ENCODE measurements at places on chromosomes 4 and X.

GRCh38 chr4:107733431-107733925, 13.4 kb upstream of the PAPSS1 start:
- DNase-seq = no peak

DNA sequence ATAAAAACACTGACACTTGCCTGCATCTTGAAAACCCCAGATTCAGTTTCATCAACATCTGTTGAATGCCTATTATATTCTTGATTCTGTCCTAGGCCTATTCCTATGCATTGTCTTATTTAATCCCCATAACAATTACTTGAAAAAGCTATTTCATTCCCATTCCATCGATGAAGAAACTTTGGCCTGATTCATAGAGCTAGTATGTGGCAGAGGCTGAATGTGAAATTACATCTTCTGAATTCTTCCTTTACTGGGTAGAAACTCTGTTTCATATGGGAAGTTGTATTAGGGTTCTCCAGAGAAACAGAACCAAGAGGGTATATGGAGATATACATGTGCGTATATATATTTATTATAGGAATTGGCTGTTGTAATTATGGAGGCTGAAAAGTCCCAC, 35.0 kb upstream of the SLC4A4 start:
- no peak for DNase-seq

GRCh38 chr4:159117564-159117963, 14.7 kb downstream of the RAPGEF2 start:
- DNase-seq = no peak

DNA sequence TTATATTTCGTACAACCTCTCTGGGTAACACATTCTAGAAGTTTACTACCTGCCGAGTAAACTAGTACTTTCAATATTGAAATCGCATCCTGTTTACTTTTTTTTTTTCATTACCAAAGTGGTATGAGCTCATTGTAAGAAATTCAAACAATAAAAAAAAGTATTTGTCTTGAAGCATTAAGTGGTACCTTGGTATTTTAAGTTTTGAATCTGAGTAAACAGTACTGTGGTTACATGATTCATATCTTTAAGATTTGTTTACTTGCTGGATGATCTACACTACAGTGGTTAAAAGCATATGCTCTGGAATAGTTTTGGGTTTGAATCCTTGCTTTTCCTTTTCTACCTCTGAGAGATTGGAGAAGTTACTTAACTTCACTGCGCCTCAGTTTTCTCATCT, 3.8 kb upstream of the MMGT1 start:
- DNase-seq = no peak

DNA sequence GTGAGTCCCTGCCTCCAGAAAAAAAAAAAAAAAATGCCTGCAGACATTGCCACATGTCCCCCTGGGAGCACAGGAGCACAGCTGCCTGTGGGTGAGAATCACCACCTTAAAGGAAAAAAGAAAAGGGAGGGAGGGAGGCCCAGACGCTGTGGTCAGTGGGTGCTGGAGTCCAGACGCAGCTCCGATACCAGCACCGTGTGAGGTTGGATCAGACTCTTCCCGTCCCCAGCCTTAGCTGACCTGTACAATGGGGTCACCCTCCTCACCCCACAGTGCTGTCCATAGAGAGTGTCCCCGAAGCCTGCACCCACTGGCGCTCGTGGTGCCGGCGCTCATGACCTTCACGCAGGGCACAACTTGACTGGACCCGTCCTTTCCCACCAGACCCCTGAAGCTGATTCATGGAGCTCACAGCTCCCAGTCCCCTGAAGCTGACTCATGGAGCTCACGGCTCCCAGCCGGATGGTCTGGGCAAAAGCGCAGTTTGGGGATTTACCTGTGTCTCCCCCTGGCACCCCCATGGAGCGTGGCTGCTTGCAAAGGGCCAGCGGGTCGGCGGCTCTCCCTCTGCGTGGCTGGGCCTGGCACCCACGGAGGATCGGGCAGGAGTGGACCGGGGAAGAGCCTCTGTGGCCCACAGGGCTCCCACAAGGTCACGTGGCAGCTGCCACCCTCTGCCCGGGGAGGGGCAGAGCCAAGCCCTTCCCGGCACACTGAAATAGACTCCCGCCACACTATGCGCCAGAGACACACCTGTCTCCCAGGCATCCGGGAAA, 31.4 kb downstream of the ABLIM2 start:
- no peak for DNase-seq

- no peak for DNase-seq
Measured at GRCh38 chrX:89034679-89035078, 287.7 kb downstream of the CPXCR1 start.

GRCh38 chr4:2441393-2442174, 22.8 kb downstream of the CFAP99 start:
- peak; percentile 76 for DNase-seq

DNA sequence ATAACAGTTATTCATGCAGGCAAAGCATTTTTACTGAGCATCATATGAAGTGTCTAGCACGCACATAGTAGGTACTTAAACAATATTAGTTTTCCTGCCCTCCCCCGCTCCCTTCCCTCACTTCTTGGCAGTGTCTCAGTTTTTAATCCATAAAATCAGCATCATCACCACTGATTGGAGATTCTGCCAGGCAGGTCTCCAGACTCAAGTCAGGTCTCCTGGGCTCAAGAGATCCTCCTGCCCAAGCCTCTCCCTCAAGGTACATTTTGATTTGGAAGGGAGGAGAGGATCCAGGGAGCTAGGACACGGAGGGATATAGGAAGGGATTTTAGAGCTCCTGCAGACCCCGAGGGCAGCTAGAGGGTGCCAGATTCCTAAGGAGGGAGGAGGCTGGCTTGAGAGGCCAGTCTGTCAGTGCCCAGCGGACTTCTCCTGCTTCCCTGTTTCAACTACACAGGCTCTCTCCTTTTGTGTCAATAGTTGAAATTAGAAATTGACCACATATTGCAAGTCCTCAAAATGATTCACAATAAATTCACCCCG, 4.4 kb upstream of the FAT1 start:
- DNase-seq = no peak

GRCh38 chr4:70914000-70914399, 11.8 kb downstream of the MOB1B start:
- DNase-seq = no peak

GRCh38 chr4:149836546-149836945, 20.9 kb upstream of the IQCM start:
- no peak for DNase-seq

- DNase-seq = no peak
Measured at GRCh38 chr4:94410678-94411206, 41.0 kb upstream of the PDLIM5 start.

GRCh38 chr4:113968473-113968872, 11.0 kb downstream of the ARSJ start:
- no peak for DNase-seq

Measured in CD4-positive, alpha-beta T cell treated with Interferon gamma for 1 hour (primary cell).